ENCODE measurements at places on chromosomes 1 and 21.

- DNase-seq, result no peak
These were observed 1.6 kb downstream of the HOOK1 start for GRCh38 chr1:59816318-59816878.

GRCh38 chr1:995665-996633 lies 3.9 kb downstream of the HES4 start:
- no peak for DNase-seq

GRCh38 chr1:23638786-23639241 lies 52.8 kb upstream of the RPL11 start:
- DNase-seq, result no peak

GRCh38 chr1:220572416-220572815 lies 44.5 kb downstream of the MARK1 start:
- no peak for DNase-seq

GRCh38 chr1:182149411-182149965 lies 88.0 kb upstream of the ZNF648 start:
- no peak for DNase-seq

GRCh38 chr1:204171751-204172178 lies 5.6 kb upstream of the REN start:
- DNase-seq, result no peak

- DNase-seq, result no peak
These were observed 485 bp downstream of the SIPA1L2 start for GRCh38 chr1:232629250-232630046.

DNA sequence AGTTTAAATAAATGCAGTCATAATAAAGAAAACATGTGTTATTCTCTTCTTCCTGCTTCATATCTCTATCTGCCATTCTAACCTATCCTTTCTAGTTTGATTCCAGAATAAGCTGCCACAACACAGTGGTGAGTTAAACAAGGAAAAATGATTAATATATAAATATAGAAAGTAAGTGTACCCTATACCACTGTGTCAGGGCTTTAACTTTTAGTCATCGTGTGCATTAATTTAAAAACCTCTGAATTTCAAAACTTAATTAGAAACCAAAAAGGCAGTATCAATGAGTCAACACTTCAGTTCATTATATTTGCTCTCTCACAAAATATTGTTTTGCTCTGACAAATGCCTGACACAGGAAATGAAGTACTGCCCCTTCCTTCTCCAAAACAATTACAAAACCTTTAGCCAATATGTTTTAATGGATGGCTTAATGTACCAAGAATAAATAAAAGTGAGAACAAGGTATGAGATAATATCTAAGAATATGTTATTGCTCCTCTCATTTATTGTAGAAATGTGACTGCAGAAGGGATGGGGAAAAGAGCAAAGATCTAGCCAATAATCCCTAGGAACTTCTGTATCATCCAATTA lies 634.8 kb downstream of the KCNT2 start:
- no peak for DNase-seq

GRCh38 chr1:48619539-48619938 lies 147.5 kb upstream of the SPATA6 start:
- DNase-seq, result no peak

DNA sequence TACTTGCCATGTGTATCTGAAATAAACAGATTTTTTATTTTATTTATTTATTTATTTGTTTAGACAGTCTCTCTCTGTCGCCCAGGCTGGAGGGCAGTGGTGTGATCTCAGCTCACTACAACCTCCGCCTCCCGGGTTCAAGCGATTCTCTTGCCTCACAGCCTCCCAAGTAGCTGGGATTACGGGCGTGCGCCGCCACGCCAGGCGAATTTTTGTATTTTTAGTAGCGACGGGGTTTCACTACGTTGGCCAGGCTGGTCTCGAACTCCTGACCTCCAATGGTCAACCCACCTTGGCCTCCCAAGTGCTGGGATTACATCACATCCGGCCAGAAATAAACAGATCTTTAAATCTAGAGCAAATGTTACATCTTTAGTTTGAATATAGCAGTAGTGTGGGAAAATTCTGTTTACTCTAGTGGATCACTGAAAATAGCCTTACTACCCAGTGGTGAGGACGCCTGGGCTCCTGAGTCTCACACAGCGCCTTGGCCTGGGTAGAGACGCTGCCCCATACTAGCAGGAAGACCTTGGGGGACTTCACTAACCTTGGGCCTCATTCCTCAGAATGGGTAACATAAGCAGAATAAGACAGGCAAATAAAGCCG lies 709 bp downstream of the GART start:
- no peak for DNase-seq

DNA sequence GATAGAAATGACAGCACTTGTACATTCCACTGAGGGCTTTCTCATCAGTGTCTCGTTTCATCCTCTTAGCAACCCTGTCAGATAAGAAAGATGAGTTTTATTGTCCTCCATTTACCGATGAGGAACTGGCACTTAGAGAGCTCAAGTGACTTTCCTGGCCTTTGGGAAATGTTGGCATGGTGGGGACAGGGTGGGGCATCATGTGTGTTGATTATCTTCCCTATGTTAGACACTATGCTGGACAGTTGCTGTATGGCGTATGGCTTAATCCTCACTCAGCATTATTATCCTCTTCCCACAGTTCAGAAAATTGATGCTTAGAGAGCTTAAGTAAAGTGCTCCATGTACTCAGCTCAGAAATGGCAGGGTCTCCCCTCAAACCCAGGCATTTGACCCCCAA lies 163.2 kb downstream of the CAMTA1 start:
- no peak for DNase-seq

DNA sequence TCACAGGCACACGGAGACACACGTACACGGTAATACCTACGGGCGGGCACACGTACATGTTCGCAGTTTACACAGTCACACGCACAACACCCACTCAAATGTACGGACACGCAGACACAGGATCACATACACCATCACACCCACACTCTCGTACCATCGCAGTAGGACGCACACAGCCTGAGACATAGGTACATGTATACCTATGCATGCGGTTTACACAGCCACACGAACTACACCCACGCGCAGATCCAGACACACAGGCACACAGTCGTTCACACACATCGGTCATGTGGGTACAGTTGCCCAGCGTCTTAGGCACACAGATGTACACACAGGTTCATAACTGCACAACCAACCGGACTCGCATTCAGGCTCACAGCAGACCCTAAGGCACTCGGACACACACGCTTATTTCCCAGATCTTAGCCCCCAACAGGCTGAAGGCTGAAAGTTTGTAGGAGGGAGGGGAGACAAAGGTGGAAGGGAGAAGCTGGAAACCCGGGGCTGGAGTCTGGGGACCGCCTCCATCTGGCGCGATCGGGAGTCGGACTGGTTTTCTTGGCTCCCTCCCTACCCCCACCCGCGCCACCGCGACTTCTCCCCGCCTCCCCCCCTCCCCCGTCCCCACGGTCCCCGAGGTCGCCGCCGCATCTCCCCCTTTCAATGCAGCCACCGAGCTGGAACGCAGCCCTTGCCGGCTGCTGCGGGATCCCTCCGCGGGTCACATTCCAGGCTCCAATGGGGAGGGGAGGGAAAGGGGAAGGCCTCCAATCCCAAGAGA lies 51.9 kb upstream of the SYNC start:
- DNase-seq, result no peak

GRCh38 chr1:36534711-36535412 lies 52.1 kb upstream of the CSF3R start:
- no peak for DNase-seq

DNA sequence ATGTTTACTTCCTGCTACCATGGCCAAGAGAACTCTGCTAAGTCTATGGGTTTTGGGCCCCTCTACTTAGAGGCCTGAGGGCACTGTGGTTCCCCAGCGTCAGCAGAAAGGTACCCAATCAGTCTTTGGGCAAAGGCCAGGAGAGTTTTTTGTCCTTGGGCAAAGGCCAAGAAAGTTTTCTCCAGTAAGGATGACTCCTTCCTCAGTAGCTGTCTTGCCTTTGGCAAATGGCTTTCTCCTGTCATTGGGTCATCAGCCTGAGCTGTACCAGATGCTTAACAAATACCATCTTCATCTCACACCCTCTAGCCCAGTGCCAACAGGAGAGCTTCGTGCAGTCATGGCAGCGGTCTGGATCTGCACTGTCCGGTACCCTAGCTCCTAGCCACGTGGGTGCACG lies 199.3 kb upstream of the TMEM51 start:
- no peak for DNase-seq

DNA sequence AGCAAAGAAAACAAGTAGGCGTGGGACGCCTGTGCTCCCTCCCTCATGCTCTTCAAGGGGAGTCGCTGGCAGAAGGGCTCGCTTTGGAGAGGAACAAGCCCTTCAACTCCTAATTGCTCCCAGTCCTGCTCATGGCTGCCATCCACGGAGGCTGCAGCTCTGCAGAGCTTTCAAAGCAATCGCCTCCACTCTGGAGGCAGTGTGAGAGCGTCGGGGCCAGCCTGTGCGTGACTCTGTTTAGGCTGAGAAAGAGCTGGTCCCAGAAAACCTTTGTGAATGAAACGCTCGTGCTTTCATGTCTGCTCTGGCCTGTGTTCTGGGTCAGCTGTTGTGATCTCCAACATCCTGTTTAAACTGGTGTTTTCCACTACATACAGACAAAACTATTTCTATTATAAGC lies 23.9 kb upstream of the RUNX1 start:
- no peak for DNase-seq

- DNase-seq, result no peak
These were observed 32.5 kb downstream of the IQGAP3 start for GRCh38 chr1:156539818-156540355.

DNA sequence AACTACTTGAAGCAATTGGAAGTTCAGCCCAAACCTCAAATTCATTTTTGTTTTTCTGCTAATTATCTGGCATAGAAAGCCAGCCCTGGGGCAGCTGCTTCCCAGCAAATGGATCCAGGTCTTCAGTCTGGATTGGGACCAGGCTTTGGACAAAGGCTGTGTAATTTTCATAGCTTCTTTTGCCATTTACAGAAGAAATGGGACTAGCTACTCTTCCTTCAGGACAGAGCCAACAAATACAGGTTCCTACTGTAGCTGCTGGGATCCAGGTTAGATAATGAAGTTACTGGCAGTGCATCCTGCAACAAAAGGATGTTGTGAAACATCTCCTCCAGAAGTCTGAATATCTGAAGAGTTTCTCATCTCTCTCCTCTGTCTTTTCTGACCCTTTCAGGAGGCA lies 171.5 kb upstream of the CAMK1G start:
- no peak for DNase-seq

GRCh38 chr1:19080721-19081120 lies 124.2 kb upstream of the IFFO2 start:
- no peak for DNase-seq

DNA sequence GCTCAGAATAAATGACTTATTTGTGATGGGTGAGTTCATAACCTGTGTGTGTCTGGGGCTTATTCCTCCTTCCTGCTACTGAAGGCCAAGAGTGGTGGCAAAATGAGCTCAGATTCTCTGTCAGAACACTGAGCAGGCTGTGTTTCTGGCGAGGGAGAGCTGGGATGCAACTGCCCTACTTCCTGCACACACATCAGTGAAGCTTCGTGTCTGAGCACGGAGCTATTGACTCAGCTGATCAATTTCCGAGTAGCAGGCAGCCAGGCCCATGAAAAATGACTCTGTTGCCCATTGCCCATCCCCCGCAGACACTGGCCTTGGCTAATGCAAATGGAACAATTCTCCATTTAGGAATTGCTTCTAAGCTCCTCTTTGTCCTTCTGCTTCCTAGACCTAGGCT lies 27.7 kb downstream of the TNR start:
- DNase-seq, result no peak

GRCh38 chr1:44924835-44925464 lies 61.4 kb downstream of the EIF2B3 start:
- DNase-seq, result no peak

DNA sequence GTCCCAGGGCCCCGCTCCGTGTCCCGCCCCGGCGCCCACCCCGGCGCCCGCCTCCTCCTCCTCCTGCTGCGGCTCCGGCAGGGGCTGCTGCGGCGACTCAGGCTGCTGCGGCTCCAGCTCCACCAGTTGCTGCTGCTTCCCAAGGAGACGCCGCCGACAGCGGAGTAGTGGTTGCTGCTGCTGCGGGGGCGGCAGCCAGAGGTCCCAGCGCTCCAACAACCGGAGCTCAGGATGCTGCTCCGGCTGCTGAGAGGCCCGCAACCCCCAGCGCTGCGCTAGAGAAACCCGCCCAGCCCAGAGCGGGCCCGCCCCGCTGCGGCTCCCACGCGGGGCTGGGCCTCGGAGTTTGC lies 1.1 kb downstream of the CRCT1 start:
- no peak for DNase-seq

- no peak for DNase-seq
These were observed 2.3 kb upstream of the RGSL1 start for GRCh38 chr1:182447660-182448059.

GRCh38 chr1:243927381-243927780 lies 77.3 kb upstream of the AKT3 start:
- DNase-seq, result no peak

DNA sequence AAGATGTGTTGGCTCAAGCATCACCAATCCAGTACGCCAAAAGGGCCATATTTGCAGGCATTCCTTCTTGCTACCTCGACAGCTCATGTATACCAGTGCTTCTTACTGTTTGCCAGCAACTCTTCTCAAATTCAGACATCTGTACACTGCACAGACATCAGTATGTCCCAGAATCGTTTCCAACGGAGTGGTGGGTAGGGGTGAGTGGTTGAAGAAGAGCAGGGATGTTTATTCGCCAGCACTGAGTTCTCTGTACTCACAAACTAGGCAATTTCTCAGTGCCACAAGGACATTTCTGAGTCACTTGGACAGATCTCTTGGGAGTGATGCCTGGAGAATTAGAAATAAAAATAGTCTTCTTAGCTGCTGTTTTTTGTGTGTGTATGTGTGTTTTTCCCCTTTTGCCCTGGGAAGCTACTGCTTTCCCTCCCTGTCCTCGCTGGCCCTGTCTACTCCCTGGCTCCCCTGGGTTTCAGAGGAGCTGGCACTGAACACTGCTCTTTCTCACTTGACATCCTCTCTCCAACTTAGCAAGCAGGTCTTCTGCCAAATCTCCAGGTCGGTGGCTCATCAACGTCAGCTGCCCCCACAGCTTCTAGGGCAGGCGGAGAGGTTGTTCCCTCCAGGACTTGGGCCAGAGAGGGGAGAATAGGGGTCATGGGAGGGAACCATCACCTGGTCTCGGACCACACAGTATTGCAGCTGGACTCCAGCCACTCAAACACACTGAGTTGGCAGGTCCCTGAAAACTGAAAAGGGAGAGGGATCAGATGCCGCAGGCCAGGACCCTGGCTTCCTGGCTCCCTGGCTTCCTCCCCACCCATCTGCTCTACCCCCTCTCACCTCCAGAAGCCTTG lies 90.5 kb downstream of the NMNAT2 start:
- DNase-seq, result no peak

Data from NCI-H2081 treated with DMSO at 0.1 percent for 48 hours (cell line).